GM19239 (cell line): ENCODE measurements at places on chromosomes 5 and 9.

- DNase-seq = no peak
Observed at GRCh38 chr9:18632632-18633403, 158.9 kb downstream of the ADAMTSL1 start.

DNA sequence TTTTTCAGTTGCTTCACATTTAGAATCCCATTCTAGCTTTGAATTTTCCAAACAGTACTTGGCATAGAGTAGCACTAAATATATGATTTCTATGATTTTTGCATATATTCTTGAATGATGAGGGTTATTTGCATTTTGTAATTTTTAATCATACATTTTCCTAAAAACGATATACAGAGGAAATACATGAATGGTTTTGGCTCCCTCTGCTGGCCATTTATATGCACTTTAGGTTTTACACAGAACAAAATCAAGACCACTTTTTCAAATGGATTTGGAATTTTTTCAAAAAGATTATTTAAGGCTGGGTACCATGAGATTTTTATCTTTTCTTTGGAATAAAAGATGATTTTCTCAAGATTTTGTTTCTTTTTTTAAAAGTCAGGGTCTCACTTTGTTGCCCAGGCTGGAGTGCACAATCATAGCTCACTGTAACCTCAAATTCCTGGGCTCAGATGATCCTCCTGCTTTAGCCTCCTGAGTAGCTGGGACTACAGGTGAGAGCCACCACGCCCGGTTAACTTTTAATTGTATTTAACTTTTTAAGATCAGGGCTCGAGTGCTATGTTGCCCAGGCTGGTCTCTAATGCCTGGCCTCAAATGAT is 16.7 kb upstream of the COMMD10 start:
- DNase-seq = no peak

GRCh38 chr9:71693607-71694006 is 74.7 kb downstream of the CEMIP2 start:
- no peak for DNase-seq

DNA sequence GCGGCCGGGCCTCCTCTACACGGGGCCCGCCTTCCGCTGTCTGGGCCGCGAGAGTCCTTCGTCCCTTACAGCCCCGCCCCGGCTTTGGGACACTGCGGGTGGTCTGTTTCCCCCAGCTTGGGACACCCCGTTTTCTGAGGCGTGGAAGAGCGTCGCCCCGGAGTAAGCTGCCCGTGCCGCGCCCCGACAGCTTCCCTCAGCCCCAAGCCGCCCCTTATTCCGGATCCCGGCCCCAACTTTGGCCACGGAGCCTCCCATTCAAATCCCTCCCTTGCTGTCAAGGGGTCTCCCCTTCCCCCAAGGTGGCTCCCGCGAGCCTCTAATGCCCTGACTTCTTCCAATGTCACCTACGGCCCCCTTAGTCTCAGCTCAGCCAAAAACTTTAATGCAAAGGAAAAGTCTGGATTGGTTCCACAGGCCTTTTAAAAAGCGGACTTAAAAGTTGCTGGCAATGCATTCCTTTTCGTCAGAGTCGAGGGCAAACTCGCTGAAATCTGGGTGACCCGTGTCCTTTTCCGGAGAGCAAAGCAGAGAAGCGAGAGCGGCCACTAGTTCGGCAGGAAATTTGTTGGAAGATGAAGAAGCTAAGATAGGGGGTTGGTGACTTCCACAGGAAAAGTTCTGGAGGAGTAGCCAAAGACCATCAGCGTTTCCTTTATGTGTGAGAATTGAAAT is 19.8 kb downstream of the EXOSC2 start:
- DNase-seq = no peak

DNA sequence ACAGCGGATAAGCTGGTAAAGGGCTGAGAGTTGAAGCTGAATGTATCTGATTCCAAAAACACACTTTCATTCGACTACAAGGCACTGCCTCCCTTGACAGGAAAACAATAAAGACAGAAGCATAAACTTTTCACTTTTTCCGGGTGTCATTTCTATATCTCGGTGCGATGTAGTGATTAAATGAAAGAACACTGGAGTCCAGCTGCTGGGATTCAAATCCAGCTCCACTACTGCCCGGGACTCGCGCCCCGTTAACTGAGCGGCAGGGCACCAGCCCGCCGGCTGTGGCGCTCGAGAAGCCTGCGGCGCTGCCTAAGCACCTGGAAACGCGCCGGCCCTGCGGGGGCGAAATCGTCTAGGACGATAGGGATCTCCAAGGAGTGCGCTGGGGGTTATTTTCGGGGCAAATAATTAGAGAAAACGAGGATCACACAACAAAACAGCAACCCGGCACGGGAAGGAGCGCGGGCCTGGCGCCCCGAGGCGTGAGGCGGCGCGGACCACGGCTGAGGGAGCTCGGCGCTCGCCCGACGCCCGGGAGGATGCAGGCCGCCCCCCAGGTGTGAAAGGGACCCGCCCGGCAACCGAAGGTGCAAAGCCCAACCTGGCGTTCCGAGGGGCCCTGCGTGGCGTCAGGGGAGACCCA is 837 bp downstream of the UIMC1 start:
- no peak for DNase-seq

DNA sequence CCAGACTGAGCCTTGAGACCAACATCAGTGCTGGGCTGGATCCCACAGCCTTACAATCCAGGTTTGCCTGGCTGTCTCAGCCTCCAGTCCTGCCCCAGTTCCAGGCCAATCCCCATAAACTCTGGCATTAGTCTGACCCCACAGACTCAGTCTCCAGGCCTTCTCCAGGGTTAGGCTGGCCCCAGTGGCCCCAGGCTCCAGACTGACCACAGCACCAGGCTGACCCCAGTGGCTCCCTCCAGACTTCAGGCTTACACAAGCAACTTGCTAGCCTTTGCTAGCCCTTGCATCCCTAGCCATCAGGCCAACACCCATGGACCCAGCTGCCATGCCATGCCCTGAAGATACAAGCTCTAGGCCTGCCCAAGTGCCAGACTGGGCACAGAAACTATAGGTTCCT is 1326.0 kb upstream of the C9orf72 start:
- DNase-seq = no peak

GRCh38 chr5:10695055-10695649 is 65.9 kb downstream of the DAP start:
- DNase-seq = no peak

DNA sequence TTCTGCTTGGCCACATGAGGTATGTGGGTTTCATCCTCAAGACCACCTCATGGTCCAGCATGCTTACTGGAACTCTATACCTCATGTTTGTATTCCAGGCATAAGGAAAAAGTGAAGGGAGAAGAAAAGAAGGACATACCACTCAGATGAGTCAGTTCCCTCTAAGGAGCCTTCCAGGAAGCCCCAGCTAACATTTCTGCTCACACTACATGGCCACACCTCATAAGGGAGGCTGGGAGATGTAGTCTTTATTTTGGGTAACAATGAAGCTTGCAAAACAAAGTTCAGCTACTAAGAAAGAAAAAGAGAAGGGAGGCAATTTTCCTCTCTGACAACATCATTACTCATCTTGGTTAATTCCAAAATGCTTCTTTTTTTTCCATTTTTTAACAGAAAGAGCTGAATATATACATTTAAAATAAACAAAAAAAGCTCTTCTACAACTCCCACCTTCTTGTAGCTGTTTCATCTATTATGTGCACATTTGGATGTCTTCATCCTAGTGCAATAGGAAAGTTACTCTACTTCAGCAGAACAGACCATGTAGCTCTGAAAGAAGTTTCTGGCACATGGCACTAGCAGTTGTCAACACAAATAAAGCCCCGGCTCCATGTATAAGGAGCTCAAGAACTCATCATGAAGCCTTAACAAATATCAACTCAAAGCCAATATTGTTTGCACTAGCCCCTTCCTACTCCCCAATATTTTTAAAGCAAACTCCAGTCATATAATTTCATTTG is 123.6 kb upstream of the CCDC112 start:
- DNase-seq = no peak

DNA sequence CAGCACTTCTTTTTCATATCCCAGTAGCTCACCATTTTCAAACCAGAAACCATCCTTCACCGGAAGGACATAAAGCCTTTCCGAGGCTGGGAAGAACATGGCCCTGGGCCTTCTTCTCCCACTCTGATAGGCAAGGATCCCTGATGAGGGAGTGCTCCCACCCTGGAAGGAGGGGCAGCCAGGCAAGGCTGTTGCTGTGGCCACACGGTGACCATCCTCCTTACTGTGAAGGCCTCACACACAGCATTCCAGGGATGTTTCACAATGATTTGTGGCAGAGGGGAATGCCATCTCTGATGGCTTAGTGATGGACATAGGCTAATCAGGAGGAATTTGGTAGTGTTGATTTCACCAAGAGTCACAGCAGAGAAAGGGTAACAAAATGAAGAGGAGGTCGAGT is 130.7 kb downstream of the ADAMTS12 start:
- DNase-seq = no peak

GRCh38 chr5:118919016-118919415 is 69.3 kb downstream of the DTWD2 start:
- DNase-seq = no peak

DNA sequence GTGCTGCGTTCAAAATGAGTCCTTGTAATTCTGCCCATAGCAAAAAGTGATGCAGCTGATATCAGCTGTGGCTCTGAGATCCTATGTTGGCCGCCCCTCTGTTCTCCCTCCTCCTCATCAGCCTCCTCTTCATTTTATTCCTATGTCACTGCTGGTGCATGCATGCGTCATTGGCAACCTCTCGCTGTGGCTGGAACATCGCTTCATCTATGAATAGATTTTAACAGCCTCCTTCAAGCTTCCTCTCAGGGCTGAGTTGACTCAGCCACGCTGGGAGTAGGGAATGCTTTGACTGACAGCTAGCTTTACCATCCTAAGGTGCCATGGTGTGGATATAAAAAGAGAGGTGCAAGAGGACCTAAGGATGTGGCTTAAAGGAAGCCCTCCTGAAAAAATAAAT is 303.5 kb downstream of the PLK2 start:
- no peak for DNase-seq

GRCh38 chr5:102049517-102049916 is 246.6 kb downstream of the SLCO4C1 start:
- DNase-seq = no peak

GRCh38 chr9:129484352-129485000 is 136.4 kb downstream of the C9orf50 start:
- DNase-seq = no peak

DNA sequence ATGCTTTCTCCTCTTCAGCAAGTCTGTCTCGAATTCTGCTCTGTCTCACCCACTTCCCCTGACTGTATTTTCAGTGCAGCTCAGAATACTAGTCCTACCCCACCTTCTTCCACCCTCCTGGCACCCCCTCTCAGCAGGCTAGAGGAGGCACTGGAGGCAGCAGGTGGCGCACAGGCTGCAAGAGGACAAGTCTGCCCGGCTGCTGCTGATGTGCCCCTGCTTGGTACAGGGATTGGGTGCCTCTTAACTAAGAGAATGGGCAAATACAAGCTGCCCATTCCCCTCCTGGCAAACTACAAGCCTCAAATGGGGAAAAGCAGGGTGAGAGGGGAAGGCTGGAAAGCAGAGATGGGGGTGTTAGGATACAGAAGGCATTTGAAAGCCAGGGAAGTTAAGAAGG is 5.1 kb downstream of the TLN1 start:
- DNase-seq = no peak

GRCh38 chr9:126151686-126152134 is 174.9 kb upstream of the MVB12B start:
- DNase-seq = no peak

- DNase-seq = peak; percentile 82
Observed at GRCh38 chr5:132410451-132411303, 41.2 kb downstream of the SLC22A5 start.

GRCh38 chr9:134960701-134961181 is 43.0 kb upstream of the FCN1 start:
- DNase-seq = no peak

DNA sequence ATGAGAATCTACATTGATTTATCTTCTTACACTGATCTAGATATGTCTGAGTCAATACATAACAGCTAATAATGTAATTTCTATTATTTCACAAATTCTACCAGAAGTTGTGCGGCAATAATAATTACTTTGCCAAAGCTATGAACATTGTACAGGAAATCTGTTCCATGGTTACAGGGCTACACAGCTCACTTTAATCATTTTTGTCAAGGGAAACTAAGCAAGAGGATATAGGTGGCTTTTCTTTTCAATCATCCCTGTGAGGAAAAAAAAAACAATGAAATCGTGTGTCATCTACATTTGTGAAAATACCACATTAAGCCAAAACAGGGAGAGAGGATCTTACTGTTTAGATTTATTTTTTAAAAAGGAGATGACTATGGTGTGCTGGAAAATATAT is 717.4 kb downstream of the NR2F1-AS1 start:
- DNase-seq = no peak

DNA sequence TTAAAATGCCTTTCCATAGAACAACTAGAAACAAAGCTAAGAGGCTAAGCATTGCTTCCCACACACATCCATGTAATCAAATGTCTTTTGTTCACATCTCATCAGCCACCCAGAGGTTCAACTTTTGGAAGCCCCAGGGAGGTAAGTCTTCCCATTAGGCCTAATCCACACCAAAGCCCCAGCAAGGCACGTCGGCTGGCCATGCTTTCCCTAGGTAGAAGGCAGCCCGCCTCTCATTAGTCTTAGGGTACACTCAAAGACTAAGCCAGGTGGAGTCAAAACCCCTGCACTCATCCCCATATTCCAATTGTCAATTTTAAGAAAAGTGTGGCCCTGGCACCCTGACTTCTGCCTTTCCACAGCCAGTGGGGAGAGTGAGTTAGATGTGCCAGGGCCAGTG is 87.9 kb downstream of the ATPSCKMT start:
- DNase-seq = no peak

- DNase-seq = peak; percentile 91
Observed at GRCh38 chr5:139765409-139766217, 30.0 kb upstream of the PSD2 start.

- DNase-seq = no peak
Observed at GRCh38 chr5:176474476-176474875, 26.3 kb downstream of the FAF2 start.

DNA sequence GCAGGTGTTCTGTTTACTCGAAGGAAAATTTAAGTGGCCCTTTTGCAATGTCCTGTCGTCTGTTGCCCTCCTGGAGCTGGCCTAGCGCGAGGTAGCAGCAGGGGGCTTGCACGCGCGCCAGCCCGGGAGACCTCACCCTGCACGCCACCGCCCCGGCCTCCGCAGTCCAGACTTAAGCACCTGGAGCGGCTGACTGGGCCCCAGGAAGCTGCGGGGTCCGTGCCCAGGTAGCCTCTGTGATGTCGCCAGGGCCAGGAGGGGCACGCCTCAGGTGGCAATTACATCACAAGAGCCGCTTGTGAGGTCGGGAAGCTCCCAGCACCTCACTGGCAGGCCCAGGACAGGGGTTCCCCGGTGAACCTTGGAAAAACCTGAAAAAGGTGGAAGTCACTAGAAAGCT is at the start of gene SAXO1:
TSS of gene SAXO1 (minus strand) at position 195 of the 400 bp plus-strand sequence. CDS start 301 bp downstream, outside the sequence.
- DNase-seq = no peak

- no peak for DNase-seq
Observed at GRCh38 chr5:170519549-170519948, 15.7 kb downstream of the KCNIP1 start.

DNA sequence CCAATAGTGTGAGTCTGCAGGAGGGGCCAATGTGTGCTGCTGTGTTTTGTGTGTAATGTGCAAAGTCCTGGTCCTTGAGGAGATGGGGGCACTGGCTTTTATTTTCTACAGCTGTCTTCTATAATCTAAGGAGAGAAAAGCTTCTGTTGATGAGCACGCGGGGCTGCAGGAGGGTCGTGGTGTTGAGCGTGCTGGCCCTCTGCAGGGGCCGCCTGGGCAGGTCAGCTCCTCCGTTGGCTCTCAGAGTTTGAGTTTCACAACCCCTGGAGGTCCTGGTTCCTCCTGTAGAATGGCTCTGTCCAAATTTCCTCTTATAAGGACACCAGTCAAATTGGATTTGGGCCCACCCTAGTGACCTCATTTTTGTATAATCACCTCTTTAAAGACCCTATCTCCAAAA is 12.6 kb downstream of the OR2V1 start:
- DNase-seq = no peak
